ENCODE measurements at places on chromosomes 2 and 18.

DNA sequence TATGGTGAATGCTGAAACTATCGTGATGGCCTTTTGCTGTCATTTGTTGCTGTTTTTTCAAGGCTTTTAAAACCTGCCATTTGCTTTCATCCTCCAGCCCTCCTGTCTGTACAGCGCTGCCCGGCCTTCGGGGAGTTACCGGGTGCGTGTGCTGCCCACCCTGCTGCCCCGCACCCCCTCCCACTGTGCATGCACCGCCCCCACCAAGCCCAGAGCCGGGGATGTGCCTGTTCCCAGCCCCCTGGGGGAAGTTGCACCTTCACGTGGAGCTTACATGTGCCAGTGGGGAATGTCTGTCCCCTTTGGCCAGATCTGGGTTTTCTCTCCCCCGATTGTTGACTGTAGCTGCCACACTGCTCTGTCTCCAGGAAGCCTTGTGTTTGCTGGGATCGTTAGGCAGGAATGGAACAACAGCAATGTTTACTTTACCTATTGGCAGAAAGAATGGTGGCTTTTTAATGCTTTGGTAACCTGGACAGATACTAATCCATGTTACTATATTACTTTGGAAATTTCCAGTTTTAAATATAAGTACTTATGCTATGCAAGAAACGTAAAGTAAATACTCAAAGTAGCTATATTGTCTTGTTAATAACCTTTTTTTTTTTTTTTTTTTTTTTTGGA lies 64.8 kb upstream of the RBM44 start:
- no peak for DNase-seq

DNA sequence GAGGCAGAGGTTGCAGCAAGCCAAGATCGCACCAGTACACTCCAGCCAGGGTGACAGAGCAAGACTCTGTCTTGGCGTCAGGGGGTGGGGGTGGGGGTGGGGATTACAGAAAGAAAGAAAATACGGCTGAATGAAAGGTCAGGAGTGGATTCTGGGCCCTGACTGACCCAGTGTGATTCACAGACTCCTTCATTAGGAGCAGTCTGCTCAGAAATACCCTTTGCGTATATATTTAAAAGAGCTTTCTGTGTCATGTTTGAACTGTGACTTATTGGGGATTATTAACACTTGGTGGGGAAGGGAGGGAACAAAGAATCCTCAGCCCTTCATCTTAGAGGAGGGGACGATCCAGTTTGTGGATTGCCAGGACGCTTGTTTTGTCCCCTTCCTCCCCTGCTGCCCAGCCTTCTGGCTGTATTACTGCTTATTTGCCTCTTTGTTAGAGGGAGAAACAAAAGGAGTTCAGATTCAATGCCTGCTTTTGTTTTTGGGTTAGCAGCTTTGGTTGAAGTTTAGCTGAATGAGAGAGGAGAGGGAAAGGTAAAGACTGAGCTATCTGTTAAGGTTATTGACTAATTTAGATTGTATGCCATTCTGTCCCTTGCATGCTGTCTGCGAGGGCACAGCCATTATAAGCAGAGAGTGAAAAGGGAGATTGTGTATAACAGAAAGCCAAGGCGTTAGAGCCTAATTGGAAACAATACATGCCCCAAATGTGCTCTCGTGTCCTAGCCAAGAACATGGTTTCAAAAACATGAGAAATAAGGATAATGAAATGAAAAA lies 118.3 kb downstream of the FMNL2 start:
- DNase-seq = no peak

GRCh38 chr2:39124746-39125057 lies 3.9 kb upstream of the SOS1 start:
- DNase-seq = no peak

DNA sequence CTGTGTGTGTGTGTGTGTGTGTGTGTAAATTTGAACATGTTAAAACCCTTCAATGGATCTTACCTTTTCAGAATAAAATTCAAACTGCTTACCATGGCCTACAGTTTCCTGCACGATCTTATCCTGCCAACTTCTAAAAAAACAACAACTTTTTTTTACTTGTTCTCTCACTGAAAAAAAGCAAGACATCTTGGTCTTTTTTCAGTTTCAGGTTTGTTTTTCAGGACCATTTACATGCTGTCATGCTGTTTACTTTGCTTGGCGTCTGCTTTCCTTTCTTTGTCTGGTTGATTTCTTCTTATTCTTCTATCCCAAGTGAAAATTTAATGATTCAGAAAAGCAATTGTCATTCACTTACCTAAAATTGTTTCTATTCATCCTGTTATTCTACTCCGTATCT lies 286.3 kb upstream of the TMEFF2 start:
- no peak for DNase-seq

Data from ascending aorta (tissue), 2 donors.